ENCODE measurements at places on chromosomes 7 and 10.

- no peak for DNase-seq
These were observed 22.3 kb upstream of the ARHGAP22 start for GRCh38 chr10:48626986-48627731.

GRCh38 chr10:90112681-90113080 lies 411.3 kb downstream of the KIF20B start:
- DNase-seq = no peak

DNA sequence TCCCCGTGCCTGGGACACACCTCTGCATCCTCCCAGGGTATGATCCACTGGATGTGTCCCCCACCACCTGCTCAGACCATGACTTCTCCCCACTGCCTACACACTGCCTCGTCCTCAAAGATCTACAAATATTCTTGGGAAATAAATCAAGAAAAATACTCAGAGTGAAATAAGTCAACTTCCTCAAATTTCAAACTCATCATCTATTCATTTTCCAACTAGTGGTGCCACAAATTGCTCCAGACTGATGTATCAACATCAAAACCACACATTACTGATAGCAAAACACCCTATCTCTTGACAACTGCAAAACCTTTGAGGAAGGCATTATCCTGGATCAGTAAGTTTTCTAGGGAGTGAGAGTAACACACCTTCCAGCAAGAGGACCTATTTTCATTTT lies 87.7 kb downstream of the GRB10 start:
- no peak for DNase-seq

DNA sequence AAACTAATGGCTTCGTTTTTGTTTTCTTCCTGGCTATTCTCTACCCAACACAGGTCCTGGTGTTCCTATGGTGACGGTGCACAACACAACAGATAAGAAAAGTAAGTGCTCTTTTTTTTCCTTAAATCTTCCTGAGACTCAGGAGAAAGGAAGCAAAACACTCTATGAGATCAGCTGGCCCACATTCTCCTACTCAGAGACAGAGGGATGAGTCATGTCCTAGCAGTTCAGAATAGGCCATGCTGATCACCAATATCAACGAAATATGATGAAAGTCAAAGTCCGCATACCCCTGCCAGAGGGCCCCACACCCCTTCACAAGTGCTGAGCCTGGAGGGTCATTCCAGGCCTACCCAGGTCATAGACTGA lies 149.2 kb downstream of the PAXIP1 start:
- DNase-seq = no peak

GRCh38 chr7:115047958-115048720 lies 126.2 kb downstream of the MDFIC start:
- DNase-seq = no peak

- DNase-seq = no peak
These were observed 281.4 kb downstream of the NXPH1 start for GRCh38 chr7:8714791-8715190.

Measured in activated CD4-positive, alpha-beta T cell treated with anti-CD3 and anti-CD28 coated beads for 1 hour (primary cell).